OCI-LY7 (cell line): ENCODE measurements at places on chromosomes 4 and X.

GRCh38 chr4:154029171-154029570 lies 240.3 kb upstream of the SFRP2 start:
- DNase-seq = no peak

GRCh38 chr4:97759785-97760184 lies 383.5 kb downstream of the STPG2 start:
- DNase-seq = no peak

DNA sequence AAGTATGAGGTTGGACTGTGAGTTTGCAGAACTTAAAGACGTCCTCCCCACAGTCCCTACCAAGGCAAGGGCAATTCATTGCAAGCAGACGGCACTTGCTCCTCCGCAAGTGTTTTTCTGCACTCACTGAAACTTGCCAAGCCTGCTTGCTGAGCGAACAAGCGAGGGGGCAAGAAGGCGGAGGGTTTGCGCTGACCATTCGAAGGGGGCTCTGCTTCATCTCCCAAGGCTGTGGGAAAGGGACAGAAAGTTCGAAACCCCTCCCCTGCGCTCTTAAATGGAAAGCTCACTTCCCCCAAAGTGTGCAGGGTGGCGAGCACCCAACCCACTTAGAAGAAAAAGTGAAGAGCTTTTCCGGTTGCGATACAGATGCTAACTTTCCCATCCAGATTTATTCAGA lies 1.4 kb downstream of the MID1 start:
- DNase-seq = no peak

- no peak for DNase-seq
Observed at GRCh38 chrX:3712870-3713224, 602 bp downstream of the PRKX start.

GRCh38 chr4:121457278-121457875 lies 76.6 kb upstream of the QRFPR start:
- no peak for DNase-seq

DNA sequence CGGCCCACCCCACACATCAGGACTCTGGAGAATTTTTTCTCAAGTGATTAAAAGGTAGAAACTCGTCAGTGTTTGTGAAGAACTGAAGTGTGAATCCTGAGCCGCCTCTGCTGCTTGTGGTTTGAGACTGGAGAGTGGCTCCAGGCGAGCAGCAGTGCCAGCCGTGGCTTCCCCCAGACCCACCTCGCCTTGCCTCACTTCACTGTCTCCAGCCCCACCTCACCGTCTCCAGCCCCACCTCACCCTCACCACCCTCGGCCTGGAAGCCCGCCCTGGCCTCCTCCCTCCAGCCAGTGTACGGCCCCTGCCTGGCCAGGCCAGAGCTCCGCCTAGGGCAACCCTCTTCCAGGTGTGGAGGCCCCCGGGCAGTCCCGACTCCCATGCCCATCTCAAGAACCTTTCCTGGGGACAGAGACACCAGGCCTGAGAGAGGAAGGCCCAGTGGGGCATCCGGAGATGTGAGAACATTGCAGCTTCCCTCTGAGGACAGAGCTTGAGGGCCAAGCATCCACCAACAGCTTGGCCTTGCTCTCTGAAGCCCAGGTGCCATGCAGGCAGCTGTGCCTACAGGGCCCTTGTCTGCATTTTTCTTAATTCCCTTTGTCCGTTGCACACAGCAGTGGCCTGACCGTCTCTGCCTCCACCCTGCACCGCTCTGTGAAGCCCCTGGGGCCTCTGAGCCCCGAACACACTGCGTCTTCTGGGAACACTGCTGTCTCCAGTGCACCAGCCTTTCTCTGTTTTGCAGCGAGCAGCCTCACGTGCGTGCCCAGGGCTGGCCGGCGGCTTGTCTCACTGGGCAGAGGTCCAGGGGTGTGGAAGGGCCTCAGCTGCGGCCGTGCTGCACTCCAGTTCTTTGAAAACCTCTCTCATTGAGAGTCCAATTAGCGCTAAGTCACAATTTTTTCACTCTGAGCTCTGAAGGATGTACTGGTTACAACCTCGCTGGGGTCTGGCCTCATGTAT lies 13.8 kb downstream of the SH3BP2 start:
- no peak for DNase-seq

DNA sequence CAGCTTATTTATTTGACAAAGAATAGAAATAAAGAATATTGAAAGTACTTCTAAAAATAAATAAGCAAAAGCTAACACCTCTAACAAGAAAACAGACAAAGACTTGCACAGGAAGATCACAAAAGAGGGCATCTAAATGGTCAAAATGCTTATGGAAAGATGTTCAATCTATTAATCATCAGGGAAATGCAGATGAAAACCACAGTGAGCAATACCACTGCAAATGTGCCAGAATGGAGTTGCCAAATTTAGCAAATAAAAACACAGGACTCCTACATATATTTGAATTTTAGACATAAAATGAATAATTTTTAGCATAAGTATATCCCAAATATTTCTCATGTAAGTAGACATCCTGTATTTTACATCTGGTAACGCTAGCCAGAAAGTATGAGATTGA lies 56.1 kb upstream of the HPGD start:
- DNase-seq = no peak

- DNase-seq = no peak
Observed at GRCh38 chr4:145034727-145035211, 63.2 kb downstream of the ANAPC10 start.

DNA sequence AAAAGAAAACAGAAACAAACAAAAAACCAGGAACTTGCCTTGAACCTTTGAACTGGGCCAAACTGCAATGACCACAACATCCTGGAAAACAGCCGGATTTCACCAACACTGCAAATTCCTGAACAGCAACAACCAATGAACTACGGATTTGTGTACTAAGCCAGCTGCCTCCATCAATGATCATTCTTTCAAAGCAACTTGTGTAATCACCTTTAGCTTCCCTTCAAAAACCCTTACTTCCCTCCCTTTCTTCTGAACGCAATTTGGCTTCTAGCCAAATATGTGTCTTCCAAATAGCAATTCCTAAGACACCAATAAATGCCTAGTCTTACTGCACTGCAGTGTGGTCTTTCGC lies 98.5 kb upstream of the FAM47C start:
- DNase-seq = no peak

DNA sequence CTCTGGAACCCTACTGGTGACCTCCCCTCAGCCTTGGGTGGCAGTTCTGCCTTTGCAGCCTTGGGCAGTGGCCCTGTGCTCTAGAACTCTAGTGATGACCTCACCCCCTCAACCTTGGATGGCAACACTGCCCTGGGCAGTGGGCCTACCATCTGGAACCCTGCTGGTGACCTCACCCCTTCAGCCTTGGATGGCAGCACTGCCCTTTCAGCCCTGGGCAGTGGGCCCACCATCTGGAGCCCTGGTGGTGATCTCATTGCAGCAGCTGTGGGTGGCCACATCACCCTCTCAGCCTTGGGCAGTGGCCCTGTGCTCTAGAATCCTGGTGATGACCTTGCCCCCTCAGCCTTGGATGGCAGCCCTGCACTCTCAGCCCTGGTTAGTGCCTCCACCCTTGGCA lies 129.3 kb downstream of the RBMX2 start:
- no peak for DNase-seq
